ENCODE measurements at places on chromosomes 2 and 18. TPM values are rescaled to one million over a fixed set of nuclear protein-coding genes. Genes with fewer than 3 reads are reported as not detected.

DNA sequence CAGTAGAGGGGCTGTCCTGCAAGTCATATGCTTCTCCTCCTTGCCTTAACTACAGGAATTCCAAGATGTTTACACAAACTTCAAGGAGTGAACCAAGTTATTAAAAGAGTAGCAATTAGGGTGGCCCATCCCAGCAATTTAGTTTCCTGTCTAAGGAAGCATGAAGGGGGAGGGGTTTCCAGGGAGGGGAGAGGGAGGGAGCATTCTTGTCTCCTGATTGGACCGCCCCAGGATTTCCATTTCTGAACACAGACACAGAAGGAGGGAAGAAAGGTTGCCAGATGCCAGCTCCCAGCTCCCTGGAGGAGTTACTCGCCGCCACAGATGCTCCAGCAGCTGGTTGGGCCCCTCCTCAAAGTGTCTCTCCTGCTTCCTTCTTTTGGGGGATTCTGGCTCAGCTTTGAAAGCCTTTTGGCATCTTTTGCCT is 107.6 kb downstream of the TRIB2 start:
- no peak overlapping the region for H3K4me3 ChIP-seq
- no peaks in the 10 kb centered on the region for H3K36me3 ChIP-seq
- no peak overlapping the region for H3K27ac ChIP-seq
- DNase-seq = no peak
- no peaks in the 10 kb centered on the region for H3K4me1 ChIP-seq

The MOB4 gene
- 31.1 TPM for total RNA-seq

The CYP26B1 gene
- total RNA-seq = 1.7 TPM

DNA sequence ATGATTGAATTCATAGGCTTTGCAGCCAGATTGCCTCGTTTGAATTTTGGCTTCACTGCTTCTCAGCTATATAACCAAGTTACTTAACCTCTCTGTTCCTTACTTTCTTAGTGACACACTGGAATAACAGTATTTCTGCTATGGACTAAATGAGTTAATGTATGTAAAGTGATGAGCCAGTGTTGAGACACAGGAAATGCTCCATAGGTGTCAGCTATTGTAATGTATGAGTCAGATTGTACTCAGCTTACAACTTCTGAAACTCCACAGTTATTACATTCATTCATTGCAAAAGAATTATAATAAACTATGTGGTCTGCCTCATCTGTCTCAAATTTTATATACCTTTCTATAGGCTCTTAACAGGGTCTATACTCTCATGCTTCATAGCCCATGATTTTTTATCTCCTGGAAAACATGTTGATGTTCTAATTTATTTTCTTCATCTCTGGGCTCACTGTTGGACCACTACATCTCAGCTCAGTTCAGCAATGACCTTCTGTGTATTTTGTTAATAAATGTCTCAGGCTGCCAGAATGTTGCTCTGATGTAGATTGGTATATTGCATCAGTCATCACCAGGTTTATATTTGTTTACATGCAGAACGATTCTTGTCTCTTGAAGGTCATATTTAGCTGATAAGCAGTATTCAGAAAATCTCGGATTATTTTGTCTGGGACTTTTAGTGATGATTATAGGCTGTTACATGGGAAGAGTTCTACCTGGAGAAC is 76.2 kb downstream of the MAP3K20 start:
- H3K4me1 ChIP-seq = no peaks in the 10 kb centered on the region
- H3K4me3 ChIP-seq = no peak overlapping the region
- H3K27ac ChIP-seq = no peak overlapping the region
- no peaks in the 10 kb centered on the region for H3K27me3 ChIP-seq

- no peak overlapping the region for H3K27ac ChIP-seq
- DNase-seq = no peak
- peak overlapping the region; percentile 77 for H3K4me3 ChIP-seq
- H3K36me3 ChIP-seq = no peaks in the 10 kb centered on the region
Measured at GRCh38 chr18:26089293-26090129, 902 bp downstream of the SS18 start.
